ENCODE measurements at places on chromosomes 6 and 20.

DNA sequence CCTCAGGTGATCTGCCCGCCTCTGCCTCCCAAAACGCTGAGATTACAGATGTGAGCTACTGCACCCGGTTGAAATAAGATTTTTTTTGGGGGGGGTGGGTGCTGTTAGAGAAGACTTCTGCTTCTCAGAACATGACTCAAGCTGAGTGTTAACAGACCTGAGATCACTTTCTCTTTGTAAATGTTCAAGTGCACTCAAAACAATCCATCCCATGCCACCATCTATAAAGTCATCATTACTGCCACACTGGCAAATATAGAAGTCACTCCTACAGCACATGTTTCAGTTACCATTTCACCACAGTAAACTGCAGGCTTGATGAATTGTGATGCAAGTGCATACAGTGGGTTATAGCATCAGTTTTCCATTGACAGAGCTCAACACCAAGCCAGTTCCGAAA lies 9.0 kb downstream of the VPS16 start:
- DNase-seq, result no peak

DNA sequence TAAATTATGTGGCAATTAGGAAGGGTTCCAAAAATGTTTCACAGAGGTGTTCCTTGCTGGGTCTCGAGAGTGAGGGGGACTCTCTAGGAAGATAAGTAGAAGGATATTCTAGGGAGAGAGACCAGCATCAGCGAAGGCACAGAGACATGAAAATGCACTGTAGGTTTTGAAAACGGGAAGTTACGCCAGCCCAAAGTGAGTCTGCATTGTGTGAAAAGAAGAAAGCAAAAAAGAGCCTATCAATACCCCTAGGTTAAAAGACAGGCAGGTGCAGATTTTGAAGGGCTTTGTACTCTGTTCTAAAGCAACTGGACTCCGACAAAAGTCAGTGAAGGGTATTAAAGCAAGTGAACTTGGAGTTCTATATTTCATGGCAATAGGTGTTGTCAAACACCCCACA lies 25.7 kb upstream of the MRAP2 start:
- no peak for DNase-seq

- no peak for DNase-seq
Observed at GRCh38 chr6:169692516-169692915, 9.3 kb downstream of the WDR27 start.

DNA sequence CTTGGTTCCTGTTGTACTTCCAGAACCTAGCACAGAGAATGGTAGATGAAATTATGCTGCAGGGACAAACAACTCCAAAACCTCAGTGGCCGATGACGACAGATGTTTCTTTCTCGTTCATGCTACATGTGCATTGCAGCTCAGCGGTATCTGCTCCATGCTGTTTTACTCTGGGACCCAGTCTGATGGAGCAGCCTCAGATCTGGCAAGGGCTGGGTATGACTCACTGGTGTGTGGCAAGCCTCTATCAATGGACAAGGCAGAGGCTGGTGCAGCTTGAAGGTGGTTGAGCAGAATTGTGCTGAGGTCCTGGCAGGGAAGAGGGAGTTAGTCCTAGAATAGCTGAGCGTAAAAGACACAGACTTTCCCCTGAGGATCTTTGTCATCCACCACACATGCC lies 10.3 kb upstream of the BLCAP start:
- DNase-seq, result no peak

DNA sequence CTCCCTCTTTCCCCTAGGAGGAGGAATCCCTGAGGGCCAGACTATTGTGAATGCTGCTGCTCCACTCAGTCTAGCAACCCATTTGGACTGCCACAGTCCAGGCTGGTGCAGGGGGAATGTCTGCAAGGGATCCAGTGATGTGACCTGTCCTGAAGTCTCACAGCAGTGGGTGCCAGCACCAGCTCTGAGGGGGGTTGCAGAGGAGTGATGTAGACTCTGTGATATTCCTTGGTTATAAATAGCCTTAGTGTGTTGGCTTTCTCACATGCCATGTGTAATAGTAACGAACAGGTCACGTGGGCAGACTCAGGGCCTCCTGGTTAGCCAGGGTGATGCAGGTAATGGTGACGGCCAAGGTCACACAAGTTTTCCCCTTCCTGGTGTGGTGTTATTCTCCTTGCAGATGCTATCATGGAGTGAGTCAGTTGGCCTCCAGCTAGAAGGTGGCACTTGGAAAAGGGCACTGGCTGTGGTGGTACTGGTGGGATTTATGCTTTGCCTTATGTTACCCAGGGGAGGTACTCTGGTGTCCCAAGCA lies 404.4 kb downstream of the UTRN start:
- DNase-seq, result no peak

- no peak for DNase-seq
Observed at GRCh38 chr6:41922154-41922553, 855 bp downstream of the BYSL start.

- no peak for DNase-seq
Observed at GRCh38 chr6:99276747-99277146, 72.7 kb downstream of the FAXC start.

DNA sequence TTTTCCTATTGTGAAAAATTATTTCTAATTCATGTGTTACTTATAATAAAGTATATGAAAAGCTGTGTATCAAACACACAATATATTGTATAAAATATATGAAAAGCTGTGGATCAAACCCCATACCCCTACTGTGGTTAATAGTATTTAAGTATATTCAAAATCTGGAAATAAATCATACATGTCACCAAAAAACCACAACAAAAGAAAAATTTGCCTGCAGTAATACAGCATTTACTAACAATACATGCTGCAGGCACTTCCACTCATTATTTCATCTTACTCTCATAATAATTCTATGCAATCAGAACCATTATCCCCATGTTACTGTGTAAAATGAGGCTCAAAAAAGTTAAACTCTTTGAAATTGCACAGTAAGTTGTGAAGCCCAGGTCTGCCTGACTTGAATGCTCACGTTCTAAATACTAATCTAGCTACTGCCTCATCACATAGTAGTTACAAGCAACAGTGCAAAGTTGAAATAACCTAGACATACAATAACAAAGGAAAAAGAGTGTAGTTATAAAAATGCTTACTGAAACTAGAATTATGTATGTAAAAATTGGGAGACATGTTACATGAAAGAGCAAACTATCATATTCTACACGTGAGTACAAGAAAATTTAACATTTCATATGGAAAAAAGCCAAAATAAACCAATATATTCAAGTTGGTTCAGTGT lies 61.7 kb downstream of the FAM217A start:
- DNase-seq, result no peak

- no peak for DNase-seq
Observed at GRCh38 chr20:57680934-57681914, 28.6 kb downstream of the PMEPA1 start.

- DNase-seq, result no peak
Observed at GRCh38 chr6:36336779-36337241, at the start of gene BNIP5. TSS of gene BNIP5 (minus strand) at chr6:36336888. CDS start at chr6:36330690, 6,198 bp downstream.

DNA sequence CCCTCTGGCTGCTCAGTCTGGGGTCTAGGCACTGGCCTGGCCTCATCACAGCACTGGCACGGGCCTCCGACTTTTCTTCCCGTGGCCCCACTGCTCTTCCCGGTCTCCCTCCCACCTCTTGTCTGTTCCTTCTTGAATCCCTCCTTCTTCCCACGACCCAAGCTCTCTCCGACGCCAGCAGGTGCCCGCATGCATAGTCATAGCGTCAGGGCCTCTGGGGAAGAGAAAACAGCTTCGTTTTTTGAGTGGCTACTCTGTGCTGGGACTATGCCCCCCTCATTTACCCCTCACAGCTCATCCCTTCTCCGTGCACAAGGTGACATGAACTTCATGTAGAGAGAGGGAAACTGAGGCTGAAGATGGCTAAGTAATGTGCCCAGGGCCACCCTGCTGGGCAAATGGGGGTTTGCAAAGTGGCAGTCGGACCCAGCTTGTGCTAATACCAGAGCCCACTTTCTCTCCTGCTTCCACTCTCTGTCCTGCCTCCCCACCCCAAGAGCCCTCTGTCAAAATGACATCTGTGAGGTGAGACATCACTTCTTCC lies 59.2 kb downstream of the SYNJ2 start:
- DNase-seq, result no peak

DNA sequence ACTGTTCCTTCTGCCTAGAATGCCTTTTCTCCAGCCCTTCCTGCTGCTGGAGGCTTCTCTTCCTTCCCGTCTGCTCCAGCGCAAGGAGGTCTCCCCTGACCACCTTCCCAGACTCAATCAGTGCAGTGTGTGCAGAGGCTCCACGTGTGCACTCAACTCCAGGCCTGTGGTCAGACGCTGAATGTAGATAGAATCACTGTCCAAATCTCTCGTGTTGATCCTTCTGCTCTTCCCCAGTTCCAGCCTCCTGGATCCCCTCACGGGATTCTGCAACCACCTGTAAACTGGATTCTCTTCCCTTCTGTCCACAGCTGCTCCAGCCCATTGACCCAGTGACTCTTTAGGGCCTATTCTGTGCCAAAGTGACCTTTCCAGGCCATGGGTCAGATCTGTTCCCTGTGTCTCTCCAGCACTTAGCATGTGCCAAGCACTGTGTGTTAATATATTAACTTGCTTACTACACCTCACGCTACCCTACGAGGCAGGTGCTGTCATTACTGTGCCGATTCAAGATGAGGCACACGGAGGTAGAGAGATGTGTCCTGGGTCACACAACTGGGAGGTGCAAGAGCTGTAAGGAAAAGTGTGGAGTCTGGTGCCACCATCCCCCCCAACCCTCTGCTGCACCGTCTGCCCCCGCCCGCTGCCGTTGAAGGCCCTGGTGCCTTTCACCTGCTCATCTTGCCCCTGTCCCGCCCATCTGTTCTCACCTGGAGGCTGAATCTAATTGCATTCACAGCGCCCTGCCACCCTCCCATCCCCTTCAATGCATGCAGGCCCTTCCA lies 112.2 kb downstream of the SULF2 start:
- no peak for DNase-seq

DNA sequence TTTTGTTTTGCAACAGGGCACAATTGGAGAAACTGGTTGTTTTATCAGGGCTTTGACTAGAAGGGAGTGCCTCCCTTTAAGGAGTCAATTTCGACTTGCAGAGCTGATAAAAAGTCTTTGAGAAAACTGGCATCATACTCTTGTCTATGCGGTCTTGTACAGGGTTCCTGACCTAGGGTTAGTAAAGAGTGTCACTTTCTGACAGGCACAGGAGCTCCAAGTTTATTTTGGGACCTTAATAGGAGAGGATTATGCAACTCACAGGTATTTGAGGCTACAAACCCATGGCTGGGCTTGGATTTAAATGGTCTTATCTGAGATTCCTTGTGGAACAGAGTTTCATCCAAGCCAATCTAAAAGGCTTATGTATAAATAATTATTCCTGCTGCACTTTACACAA lies 365.4 kb downstream of the HTR1B start:
- no peak for DNase-seq

- DNase-seq, result no peak
Observed at GRCh38 chr20:42074944-42075343, 456.8 kb upstream of the CHD6 start.
